ENCODE measurements at places on chromosomes 5 and 9.

DNA sequence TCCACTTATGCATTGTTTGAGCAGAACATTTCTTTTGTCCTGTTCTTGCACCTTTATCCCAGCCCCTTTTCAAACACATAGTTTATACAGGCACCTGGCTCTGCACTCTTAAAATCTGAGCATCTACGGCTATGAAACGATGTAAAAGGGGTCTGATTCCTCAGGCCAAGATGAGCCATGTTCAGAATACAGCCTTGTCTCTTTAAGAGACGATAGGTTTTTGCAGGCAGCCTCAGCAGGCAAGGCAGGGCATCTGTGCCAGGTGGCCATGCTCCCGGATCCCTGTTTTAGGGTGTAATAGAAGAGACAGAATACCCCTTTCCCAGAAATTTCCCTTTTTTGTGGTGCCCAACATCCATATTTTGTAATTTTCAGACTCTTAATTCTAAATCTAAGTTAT is 89.1 kb upstream of the NFIB start:
- no peak for DNase-seq

- no peak for DNase-seq
Observed at GRCh38 chr5:11514705-11515432, 389.4 kb downstream of the CTNND2 start.

DNA sequence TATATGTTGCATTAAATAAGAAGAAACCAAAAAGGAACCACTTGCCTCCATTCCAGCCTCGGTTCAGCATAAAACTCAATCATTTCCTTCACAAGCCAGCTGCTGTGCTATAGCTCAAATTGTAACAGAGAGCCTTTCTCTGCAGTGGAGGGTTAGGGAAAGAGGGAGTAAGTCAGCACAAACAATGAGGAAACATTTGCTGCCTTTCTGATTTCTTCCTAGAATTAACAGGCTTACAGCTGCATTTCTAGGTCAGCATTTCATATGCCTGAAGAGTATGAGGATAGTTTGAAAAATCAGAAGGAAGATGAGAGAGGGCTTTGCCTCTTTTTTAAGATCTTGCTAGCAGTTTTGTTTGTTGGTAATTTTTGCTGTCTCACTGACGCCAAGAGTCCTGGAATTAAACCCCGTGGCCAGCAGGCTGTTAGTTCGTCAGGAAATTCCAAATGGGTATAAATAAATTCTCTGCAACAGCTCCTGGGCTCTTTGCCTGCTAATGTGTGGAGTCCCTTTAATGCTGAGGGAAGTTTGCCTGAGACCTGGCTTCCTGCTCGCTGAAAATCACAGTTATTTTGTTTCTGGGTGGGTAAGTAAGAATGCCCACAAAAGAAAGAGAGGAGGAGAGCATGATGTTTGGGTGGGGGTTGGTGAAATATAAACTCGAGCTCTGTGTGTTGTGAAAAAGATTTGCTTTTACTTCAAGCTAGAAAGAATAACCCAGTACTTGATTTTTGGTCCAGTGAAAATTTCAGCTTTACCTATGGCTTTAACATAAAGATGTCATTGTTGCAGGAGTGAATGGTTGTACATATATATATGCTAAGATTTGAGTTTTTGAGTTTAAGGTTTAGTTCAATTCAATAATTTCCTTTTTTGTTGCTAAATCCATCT is 148.1 kb upstream of the DMRT1 start:
- DNase-seq, result no peak

DNA sequence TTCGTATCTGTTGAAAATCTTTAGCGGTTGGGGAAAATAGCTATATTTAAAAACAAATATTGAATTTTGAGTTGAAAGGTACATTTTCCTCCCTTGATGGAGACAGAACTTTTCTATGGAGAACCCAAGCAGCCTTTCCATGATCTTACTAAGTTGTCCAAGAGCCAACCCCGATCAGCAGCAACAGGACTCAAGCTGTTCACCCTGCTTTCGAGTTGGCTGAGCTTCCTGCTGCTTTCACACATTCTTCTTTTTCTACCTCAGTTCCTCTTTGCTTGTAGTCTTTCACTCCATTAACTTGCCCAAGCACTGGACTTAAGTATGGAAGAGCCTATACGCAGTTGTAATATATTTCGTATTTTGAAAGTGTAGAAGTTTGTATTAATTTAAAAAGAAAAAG is 59.4 kb downstream of the IL6ST start:
- no peak for DNase-seq

DNA sequence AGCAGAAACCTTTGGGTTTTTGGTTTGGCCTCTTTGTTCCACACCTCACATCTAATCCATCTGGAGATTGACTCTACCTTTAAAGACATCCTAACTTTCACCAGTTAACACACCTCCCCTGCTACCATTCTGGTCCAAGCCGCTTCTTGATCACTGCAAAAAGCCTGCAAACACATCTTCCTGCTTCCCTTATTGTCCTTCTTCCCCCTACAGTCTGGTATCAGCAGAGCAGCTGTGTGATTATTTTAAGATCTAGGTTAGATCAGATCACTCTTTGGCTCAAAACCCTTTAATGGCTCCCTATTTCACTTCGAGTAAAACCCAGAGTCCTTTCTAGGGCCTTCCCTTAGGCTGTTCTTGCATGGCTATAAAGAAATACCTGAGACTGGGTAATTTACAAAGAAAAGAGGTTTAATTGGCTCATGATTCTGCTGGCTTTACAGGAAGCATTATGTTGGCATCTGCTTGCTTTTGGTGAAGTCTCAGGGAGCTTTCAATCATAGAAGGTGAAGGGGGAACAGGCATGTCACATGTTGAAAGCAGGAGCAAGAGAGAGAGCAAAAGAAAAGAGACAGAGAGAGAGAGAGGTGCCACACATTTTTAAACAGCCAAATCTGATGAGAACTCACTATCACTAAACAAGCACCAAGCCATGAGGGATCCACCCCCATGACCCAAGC is 1.5 kb upstream of the TEX10 start:
- no peak for DNase-seq

GRCh38 chr5:52895075-52895474 is 94.1 kb upstream of the ITGA2 start:
- no peak for DNase-seq

- no peak for DNase-seq
Observed at GRCh38 chr9:72012646-72013045, 47.8 kb downstream of the C9orf57 start.

- DNase-seq, result no peak
Observed at GRCh38 chr9:124574534-124575375, 67.6 kb upstream of the NR5A1 start.

DNA sequence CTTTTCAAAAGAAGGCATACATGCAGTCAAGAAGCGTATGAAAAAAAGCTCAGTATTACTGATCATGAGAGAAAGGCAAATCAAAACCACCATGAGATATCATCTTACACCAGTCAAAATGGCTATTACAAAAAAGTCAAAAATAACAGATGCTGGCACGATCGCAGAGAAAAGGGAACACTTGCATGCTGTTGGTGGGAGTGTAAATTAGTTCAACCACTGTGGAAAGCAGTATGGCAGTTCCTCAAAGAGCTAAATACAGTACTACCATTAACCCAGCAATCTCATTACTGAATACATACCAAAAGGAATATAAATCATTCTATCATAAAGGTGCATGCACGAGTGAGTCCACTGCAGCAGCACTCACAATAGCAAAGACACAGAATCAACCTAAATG is 24.5 kb downstream of the RETREG1 start:
- no peak for DNase-seq

GRCh38 chr9:34157898-34158297 is 20.9 kb upstream of the UBAP1 start:
- no peak for DNase-seq

DNA sequence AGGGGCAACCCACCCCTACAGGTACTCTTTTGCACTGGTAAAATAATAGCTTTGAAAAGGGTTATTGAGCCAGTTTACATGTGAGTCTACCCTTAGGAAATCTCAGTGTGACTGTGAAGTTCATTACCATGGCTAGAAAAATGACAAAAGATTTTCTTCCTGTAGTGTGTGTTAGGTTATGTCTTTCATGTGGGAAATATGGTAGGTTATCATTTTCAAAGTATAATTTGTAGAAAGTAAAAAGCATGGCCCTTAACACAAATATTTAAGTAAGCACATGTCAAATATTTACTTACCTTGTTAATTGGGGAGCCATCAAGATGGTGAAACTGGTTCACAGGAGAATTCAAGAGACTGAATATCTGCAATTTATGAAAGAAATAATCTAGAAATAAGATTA is 37.3 kb upstream of the PLPP1 start:
- DNase-seq, result no peak

- no peak for DNase-seq
Observed at GRCh38 chr5:113047234-113047633, 70.6 kb downstream of the DCP2 start.

- DNase-seq, result no peak
Observed at GRCh38 chr9:81759680-81760215, 70.4 kb upstream of the TLE1 start.

DNA sequence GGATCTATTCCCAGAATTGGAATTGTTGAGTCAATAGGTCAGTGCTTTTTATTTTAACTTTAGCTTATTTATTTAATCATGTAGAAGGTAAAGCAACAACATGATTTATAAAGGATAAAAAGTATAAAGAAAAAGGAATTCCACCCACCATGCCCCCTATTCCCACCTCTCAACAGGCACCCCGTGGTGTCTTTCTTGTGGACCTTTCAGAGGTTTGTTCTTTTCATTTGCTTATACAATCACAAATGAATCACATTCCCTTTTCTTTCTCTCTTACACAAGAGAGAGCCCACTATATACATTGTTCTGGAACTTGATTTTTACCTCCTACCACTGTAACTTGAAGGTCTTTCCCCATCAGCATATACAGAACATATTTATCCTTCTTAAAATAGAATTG is 37.2 kb upstream of the SMIM32 start:
- no peak for DNase-seq

- no peak for DNase-seq
Observed at GRCh38 chr5:125559296-125559695, 812.9 kb upstream of the ZNF608 start.

- DNase-seq, result no peak
Observed at GRCh38 chr5:177083357-177083756, 3.4 kb upstream of the FGFR4 start.

DNA sequence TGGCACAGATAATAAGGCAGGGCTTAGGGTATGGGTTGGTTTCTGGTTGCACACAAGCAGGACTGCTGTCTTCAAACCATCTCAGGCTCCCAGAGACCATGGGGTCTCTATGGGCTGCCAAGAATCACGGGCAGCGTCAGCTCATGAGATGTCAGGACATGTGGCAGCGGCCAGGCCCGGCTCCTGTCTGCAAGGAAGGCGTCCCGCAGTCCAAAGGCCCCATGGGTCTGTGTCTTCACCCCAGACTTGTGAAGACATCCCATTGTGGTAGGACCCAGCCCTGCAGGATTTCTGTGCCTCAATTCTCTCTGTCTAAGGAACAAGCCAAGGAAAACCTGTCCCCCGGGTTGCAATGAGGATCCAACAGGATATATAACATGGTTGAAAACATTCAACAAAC is 32.6 kb downstream of the IPPK start:
- DNase-seq, result no peak

DNA sequence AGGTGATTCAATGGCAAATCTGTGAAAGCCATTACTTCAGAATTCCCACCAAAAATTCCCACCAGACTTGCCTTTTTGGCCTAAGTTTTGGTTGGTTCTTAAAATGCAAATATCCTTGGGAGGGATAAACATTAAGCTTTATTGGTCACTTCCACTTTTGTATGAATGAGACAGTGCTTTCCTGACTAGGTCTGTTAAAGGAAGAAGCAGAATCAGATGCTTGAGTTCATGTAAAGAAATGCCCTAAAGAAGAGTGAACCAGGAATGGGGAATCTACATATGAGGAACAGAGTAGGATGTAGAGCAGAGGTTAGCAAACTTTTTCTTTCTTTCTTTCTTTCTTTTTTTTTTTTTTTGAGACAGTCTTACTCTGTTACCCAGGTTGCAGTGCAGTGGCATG is 129.3 kb downstream of the GCNT1 start:
- DNase-seq, result no peak

GRCh38 chr9:32502464-32502863 is 23.5 kb downstream of the RIGI start:
- DNase-seq, result no peak

DNA sequence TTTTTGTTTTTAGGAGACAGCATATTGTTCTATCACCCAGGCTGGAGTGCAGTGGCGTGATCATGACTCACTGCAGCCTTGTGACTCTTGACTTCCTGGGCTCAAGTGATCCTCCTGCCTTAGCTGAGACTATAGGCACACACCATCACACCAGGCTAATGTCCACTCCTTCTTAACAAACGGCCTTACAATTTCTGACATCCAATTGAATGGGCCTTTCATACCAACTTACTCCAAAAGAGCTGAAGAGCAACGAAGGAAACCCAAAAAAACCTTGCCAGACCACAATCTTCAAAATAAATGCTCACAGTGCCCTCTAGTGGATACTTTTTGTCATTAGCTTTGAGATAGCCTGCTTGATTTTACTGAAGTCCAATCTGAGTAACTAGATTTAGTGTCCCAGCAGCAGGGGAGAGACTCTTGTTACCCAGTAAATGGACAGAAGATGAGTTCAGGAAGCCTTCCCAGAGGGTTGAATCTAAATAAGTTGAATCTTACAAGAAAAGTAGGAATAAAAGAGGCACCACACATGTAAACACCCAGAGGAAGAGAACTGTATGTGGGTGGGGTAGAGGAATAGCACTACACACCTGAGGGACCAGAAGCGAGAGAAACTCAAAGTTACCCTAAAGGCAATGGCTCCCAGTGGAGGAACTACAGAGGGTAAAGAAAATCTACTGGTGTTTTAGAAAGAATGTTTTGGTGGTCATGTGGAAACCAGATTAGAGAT is 9.3 kb downstream of the ZNF622 start:
- no peak for DNase-seq

DNA sequence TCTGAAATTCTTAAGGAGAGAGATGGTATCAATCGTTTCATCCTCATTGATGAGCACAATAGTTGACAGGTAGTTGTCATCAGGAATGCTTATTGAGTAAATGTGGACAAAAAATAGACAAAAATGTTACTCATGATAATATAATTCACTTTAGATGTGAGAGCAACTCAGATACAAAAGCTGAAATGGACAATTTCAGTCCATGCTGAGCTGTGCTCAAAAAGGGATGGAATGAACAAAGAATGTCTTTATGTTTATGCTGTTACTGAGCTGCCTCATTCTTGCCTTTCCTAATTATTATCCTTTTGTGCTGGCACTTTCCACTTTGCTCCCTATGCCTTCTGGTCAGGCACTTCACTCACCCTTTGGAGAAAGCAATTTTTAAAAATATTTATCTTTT is 49.5 kb downstream of the JAKMIP2 start:
- DNase-seq, result no peak

DNA sequence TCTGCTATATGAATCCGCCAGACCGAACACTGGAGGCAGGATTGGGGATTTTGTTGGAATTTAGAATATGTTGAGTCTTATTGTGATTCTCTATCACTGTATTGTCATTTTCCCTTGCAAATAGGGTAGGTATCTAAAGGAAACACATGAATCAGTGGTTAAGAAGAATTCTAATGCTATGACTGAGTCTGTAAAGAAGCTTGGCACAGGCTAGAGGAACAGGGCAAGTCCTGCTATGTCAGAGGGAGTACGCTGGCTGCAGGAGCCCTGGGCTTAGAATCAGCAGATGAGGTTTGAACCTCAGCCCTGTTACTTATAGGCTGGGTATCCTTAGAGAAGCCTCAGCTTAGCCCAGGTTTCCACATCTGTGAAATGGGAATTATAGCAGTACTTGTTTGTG is 198.1 kb downstream of the NR3C1 start:
- DNase-seq, result no peak

Measured in activated naive CD8-positive, alpha-beta T cell treated with anti-CD3 and anti-CD28 coated beads, Interleukin-2, amount 50 U/mL, for 16 hours (primary cell).